ENCODE measurements at places on chromosomes 2 and 18.

- no peak for DNase-seq
Measured at GRCh38 chr2:188765522-188766470, 208.4 kb upstream of the COL3A1 start.

DNA sequence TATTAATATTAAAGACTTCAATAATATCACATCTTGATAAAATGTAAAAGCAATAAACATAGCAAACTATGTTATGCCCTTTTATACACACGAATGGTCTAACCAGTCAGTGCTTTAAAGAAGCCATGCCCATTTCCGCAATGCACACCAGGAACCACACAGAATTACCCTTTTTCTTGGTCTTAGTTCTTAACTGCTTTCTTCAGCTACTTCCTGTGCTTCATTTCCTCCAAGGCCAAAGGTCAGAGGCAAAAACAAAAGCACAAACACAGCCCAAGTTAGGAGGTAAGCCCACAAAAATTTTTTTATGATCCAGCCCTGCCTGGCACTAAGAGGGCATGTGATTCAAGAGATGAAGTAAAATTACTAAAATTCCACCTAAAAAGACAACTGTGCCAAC, 267.2 kb downstream of the FBXO15 start:
- no peak for DNase-seq

GRCh38 chr2:19747310-19748072, 154.3 kb downstream of the TTC32 start:
- no peak for DNase-seq

GRCh38 chr2:240732911-240733622, 41.4 kb downstream of the AQP12A start:
- no peak for DNase-seq

DNA sequence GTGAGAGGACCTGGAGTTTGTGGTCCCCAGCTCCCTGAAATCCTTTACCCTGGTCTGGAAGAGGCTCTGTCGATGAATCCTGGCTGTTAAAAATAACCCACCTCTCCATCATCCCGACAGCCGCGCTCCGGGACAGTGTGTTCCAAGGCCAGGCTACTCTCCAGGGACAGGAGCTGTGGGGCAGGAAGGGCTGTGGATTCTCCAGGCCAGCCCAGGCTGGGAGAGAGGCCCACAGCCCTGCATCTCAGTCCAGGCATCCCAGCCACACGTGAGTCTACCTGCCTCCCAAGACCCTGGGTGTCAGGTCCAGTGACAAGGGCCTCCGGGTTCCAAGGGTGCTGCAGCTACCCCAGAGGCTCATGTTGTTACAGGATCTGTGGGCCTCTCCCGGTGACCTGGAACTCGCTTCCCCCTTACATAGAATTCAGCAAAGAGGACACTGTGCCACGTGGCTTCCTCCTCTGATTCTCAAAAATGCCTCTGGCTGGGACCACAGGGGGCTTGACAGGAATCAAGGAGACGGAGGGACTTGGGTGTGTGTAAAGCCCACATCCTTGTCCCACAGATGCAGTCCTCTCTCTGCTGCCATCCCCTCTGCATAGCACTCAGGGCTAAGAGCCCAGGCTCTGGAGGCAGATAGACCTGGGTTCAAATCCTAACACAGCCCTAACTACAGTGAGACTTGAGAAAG, 17.3 kb downstream of the ADRA2B start:
- no peak for DNase-seq

- no peak for DNase-seq
Measured at GRCh38 chr2:163774862-163775261, 39.1 kb upstream of the FIGN start.

DNA sequence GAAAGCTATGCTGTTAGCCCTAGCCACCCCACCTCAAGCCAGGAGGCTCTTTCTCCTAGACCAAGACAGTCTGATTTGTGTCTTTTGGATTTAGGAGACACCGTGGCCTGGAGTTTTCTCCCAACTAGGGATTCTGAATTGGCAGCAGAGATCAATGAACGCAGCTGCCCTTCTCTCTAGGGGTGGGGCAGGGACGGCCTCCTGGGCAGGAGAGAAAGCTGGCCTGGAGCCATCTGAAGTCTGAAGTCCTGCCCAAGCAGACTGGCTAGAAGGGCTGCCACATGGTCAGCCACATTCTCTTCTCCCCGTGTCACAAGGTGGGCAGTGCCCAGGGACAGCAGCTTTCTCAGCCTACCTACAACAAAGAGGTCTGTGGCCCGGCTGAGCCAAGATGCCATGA, 45.1 kb downstream of the PIEZO2 start:
- DNase-seq: no peak

GRCh38 chr18:3604235-3604497, 154.2 kb downstream of the TGIF1 start:
- no peak for DNase-seq

DNA sequence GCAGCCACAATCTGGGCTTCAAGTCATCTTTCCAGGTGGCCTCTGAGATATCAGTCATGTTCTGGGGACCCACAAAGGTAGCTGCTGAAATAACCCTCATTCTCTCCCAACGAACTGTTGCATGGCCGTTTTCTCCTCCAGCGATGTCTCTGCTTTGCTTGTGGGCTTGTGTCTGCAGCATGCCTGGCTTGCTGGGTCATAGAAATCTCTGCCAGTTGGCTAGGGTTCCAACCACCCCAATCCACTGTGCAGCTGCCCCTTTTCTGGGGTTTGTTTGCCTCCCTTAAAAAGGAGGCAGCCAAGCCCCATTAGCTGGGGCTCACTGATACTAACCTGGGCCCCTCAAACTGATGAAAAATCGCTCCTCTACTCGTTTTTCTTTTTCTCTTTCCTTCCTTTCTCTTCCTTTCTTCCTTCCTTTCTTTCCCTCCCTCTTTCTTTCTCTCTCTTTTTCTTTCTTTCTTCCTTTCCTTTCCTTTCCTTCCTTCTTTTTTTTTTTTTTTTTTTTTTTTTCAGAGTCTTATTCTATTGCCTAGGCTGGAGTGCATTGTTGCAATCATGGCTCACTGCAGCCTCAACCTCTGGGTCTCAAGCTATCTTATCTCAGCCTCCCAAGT, 680.0 kb downstream of the EPHA4 start:
- DNase-seq: no peak

DNA sequence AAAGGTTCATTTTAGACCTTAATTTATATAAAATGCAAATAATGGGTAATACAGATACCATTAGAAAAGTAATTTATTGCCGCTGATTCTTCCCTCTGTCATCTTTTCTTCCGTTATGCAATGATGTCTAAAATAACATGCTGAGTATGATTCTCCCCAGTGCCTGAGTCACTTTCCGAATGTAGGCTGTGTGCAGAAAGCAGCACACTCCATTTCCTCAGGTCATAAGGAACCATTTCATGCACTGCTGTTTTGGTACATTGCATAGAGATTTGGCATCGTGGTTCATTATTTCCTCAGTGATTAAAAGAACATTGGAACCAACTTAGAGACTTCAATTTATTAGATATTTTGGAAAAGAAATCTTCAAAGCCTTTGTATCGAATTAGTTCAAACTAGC, 173.5 kb downstream of the CDH2 start:
- DNase-seq: no peak

- no peak for DNase-seq
Measured at GRCh38 chr2:236972491-236973342, 113.0 kb upstream of the COPS8 start.

DNA sequence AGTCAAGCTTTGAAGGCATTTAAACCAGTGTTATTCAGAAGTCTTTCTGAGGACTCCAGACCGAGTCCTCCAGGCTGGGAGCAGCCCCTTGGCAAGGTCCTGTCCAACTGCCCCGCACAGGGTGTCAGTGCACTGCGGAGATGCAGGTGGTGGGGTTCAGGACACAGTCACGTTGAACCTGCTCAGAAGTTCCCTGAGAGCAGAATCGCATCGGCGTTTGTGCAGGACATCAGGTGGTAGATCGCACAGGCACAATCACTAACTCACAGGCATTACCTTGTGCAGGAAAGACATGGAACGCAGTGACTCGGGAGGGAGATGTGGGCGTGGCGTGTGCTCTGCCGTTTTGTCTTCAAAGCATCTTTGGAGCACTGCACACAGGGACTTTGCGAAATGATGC, 10.4 kb downstream of the COPS9 start:
- DNase-seq: no peak

DNA sequence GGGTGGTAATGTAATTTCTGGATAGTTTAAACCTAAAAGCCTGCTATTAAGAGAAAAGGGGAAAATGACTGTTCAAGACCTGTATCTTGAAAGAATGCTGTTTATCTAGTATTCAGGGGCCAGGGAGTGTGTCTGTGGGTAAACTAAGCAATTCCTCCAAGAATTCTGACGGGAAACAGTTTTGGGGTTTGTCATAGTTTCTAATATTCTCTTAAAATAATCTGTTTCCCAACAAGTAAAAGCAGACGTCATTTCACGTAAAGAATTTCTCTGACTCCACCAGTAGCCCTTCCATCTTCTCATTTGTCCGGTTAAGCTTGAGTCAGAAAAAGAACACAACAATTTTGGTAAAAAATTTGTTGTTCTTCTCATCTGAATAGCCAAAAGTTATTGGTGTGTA, 232.1 kb upstream of the EPAS1 start:
- no peak for DNase-seq

DNA sequence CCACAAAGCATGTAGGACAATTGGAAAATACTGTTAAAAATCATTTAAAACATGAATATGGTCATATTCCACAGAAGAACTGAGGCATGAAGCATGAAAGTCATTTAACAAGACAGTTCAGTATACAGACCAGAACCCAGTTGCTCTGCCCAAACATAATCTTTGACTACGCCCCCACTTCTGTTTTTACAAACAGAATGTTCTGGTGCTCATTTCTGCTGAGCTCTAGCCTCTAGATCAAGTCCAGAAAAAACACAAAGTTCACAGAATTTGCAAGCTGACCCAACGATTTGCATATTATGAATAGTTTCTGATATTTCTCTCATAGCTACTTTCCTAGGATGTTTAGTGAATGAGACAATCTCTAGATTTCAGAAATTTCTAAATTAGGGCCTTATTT, 424.9 kb downstream of the PID1 start:
- DNase-seq: no peak

- DNase-seq: no peak
Measured at GRCh38 chr18:68666381-68666780, 48.5 kb downstream of the TMX3 start.

- DNase-seq: no peak
Measured at GRCh38 chr18:74898965-74899364, 301.3 kb downstream of the ZNF407 start.

DNA sequence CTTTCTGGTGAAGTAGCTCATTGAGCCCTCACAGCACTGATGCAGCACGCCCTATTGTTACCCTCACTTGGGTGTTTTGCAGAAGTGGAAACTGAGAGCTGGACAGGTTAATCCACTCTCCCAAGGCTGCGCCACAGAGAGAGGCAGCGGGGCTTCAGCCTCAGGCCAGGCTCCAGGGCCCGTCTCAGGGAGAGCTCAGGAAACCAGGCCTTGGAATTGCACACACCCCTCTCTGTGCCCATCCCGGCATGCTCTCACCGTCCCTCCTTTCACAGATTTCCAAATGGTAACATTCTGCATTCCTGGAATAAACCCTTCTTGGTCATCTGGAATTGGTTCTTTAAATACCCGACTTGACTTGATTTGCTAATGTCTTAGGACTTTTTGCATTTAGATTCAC, 51.5 kb downstream of the TWIST2 start:
- no peak for DNase-seq

DNA sequence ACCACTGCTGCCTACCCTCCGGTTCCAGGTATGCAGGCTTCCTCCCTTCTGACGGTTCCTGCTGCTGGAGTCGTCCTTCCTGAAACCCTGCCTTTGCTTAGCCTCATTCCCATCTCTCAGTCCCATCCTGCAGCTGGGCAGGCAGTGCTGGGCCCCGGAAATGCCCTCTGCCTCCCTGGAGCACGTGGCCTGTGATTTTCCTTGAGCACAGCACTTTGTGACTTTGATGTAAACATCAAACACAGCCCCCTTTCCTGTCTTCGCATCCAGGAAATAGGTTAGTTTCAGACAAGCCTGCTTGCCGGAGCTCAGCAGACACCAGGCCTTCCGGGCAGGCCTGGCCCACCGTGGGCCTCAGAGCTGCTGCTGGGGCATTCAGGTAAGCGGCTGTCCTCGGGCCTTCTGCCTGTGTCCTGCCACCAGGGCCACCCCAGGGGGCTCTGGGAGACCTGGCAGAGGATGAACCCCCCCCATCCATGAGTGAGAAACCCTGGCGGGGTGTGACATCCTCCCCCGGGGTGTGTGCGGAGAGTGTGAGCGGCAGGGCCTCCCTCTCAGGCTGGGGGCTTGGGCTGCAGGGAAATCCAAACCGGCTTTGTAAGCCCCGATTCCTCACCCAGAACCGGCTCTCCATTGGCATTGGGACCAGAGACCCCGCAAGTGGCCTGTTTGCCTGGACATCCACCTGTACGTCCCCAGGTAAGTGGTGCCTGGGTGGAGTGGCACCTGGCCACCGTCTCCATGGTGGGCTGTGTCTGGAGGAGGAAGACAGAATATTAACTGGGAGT, at the start of gene ZAP70:
ZAP70 (plus strand) TSS at position 281 of the 788 bp plus-strand sequence. CDS start 10,461 bp downstream, outside the sequence.
- no peak for DNase-seq

DNA sequence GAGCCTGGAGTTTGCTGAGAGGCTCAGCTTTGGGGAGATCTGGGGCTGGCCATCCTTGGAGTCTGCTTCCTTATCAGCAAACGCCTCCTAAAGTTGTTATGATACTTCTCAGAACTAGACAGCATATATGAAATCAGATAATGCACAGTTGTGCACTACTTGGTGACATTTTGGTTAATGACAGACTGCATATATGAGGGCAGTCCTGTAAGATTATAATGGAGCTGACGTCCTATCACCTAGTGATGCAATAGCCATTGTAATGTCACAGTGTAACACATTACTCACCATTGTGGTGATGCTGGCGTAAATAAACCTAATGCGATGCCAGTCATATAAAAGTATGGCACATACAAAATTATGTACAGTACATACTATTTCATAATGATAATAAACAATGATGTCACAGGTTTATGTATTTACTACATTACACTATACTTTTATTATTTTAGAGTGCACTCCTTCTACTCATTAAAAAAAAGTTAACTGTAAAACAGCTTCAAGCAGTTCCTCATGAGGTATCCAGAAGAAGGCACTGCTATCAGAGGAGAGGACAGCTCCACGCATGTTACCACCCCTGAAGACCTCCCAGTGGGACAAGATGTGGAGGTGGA, 298.1 kb upstream of the REV1 start:
- no peak for DNase-seq

DNA sequence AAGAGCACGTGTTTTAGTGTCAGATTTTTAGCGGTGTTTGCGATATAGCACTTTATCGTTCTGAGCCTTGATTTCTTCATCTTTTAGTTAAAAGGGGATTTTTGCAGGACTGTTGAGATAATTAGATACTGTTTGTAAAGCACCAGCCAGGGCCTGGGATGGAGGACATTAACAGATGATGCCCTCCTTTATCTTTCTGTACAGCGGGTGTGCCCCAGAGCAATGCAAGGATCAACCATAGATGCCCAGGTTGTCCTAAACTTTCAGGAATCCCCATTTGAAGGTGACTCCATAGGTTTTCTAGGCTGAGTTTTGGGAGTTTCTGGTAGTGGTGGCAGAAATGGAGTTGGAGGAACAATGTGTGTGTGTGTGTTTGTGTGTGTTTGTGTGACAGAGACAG, 97.0 kb upstream of the SPRED2 start:
- no peak for DNase-seq

DNA sequence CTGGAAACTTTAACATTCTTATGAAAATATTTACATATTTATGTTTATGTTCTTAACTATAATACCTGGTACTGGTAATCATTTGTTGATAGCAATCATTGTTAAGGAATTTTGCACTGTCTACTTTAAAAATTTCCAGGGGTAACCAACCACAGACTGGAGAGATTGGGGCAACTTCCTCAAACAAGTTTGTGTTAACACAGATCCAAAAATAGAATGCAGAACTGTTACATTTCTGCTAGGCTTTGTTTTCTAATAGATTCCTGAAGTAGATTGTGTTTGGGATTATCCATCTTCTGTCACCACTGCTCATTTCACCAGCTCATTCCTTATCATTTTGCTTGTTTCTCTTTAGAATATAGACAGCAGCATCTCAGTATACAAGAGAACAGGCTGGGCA, 23.7 kb downstream of the RNF125 start:
- no peak for DNase-seq
